ENCODE measurements at places on chromosomes 2 and 18.

DNA sequence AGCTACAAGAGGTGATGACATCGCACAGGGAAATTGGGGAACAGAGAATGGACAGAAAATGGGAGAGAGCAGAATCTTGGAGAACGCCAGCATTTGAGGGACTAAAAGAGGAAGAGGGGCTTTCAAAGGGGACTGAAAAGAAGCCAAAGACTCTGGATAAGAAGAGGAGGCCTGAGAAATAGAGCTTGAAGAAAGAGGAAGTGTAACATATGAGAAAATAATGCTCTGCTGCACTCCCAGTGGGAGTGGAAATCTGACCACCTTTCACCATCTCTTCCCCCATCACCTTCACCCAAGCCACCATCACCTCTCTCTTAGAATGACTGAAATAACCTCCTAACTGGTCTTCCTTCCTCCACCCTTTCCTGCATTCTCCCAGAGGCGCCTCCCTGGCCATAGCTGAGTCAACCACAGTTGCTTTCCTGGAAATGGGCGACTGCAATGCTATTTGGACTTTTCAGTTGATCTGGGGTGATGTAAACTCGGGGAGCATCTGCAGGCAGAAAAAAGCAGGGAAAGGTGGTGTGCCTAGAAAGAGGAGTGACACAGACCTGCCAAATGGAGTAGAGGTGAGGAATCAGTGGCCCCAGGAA lies 16.8 kb downstream of the CXCR1 start:
- DNase-seq = no peak

GRCh38 chr18:79506191-79507075 lies 110.7 kb downstream of the NFATC1 start:
- no peak for DNase-seq

DNA sequence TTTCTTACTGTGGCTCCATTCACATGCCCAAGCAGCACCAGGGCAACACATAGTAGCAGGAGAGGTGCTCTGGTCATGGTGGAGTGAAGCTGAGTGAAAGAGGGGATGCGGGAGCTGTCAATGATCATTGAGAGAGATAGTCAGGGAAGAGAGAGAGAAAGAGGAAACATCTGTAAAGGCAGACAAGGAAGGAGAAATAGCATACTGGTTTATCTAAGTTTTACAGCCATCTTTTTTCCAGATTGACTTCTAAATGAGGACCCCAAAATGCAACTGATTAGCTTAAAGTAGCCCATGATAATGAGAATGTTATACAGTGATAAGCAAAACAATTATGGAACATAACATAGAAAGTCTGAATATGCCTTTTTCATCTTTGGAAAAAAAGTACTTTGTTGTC lies at the start of gene C2orf66:
Gene C2orf66 (minus strand): TSS at position 96 of the 400 bp plus-strand sequence. CDS start 19 bp downstream, at position 77.
- no peak for DNase-seq

DNA sequence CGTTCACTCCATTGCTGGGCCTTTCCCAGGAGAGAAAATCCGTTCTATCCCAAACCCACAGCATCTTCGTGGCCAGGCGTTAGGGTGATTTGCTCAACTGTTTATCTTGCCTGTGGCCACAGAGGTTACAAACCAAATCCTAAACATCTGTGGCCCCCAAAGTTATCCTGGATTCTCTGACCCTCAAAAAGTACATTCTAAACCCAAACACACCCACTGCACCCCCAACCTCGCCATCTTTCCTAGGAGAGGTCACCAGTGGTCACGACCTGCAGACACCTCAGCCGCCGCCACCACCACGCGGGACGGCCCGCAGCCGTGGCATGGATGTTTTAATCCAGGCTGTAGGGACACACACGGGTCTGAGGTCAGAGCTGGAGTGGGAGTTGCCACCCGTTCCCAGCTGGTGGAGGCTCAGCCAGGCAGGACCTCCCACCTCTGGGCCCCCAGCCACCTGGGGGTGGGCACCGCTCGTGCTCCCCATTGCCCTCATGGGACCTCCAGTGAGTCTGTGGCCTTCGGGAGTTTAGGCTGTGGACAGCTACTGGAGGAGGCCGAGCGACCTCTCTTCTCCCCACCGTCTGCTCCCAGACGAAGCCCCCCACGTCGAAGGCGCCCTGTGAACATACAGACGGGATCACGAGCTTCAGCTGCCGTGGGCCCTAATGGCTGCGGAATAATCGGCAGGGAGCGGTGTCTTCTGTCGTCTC lies 72.0 kb downstream of the KCNG2 start:
- DNase-seq = no peak

GRCh38 chr2:145652036-145652435 lies 1132.1 kb upstream of the ZEB2 start:
- no peak for DNase-seq

GRCh38 chr2:235820571-235820970 lies 326.7 kb downstream of the AGAP1 start:
- no peak for DNase-seq

DNA sequence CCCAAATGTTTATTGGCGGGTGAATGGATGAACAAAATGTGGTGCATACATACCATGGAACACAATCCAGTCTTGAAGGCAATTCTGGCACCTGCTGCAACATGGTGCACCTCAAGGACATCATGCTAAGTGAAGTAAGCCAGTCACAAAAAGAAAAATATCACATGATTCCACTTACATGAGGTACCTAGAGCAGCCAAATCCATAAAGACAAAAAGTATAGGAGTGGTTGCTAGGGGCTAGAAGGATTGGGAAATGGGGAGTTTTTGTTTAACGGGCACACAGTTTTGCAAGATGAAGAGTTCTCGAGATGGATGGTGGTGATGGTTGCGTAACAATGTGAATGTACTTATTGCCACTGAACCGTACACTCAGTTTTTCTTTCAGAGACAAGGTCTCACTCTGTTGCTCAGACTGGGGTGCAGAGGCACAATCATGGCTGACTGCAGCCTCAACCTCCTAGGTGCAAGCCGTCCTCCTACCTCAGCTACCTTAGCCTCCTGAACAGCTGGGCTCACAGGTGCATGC lies 90.9 kb upstream of the CERS6 start:
- DNase-seq = no peak

- DNase-seq = no peak
Measured at GRCh38 chr2:204049635-204050034, 113.1 kb downstream of the ICOS start.

DNA sequence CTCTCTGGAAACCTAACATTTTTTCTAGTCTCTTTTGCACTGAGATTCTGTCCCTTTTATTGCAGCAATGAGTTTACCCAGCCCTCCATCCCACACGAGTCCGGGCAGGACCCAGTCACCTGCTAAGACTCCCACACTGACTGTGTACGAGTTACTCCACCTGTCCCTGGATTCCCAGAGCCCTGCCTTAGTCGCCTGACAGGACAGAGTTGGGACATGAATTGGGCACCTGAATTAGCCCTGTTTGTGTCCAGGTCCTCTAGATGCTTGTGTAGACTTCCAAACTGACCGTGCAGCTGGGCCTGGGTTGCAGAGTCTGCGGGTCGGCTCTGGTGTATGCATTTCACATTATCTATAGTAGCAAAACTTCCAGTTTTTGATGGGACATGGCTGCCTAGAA lies 238.7 kb downstream of the VAPA start:
- no peak for DNase-seq

DNA sequence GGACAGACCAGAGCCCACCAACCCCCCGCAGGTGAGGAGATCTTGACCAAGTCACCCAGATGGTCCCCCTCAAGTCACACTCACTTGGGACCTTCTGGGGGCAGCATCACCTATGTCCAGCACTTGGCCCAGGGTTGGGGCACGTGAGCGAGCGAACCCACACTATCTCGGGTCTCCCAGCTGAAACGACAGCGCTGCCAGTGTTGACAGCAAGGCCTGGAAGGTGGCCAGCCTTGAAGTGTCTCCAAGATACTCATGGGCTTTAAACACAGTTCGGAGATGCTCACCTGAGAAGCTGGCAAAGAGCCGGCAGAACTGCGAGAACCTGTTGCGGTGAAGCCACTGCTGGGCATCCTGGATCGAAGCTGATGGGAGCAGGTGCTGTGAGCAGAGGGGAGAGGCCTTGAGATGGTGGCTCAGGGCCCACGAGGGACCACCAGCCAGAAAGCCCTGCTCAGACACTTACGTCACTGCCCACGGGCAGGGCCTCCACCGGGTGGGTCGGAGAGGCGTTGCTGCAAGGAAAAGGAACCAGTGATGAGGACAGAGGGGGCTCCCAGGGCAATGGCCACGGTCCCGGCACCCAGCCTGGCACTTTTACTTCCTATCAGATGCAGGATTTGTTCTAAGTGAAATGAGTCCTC lies 47.5 kb downstream of the TFCP2L1 start:
- DNase-seq = no peak

DNA sequence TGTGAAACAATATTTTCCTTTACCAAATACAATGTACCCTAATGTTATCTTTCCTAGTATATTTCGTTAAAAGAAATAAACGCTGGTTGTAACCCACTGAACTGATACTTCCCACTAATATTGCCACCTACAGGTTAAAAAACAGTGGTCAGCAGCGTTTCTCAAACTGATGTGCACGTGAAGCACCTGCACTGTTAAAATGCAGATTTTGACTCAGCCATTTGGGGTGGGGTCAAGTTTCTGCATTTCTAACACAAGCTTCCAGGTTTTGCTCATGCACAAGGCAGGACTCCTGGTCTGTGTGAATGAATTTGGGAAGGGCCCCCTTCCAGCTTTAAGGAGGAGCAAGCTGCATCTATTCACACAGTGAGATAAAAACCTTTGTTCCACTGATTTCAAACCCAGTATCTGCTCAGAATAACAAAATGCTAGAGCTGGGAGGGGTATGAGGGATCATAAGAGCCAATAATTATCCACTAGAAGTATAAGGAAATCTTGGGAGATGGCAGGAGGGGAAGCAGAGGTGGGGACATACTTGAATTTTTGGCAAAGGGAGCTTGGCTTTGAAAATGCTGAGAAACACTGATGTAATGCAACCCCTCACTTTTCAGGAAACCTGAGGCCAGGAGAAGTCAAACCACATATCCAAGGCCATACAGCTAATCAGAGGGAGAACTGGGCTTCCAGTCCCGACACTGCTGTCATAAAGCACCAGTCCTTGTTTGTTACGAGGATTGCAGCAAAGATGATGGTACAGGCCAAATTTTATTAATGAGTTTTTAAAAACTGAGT lies 116.2 kb downstream of the RBMS1 start:
- no peak for DNase-seq

- no peak for DNase-seq
Measured at GRCh38 chr2:133856678-133857077, 288.4 kb upstream of the NCKAP5 start.

DNA sequence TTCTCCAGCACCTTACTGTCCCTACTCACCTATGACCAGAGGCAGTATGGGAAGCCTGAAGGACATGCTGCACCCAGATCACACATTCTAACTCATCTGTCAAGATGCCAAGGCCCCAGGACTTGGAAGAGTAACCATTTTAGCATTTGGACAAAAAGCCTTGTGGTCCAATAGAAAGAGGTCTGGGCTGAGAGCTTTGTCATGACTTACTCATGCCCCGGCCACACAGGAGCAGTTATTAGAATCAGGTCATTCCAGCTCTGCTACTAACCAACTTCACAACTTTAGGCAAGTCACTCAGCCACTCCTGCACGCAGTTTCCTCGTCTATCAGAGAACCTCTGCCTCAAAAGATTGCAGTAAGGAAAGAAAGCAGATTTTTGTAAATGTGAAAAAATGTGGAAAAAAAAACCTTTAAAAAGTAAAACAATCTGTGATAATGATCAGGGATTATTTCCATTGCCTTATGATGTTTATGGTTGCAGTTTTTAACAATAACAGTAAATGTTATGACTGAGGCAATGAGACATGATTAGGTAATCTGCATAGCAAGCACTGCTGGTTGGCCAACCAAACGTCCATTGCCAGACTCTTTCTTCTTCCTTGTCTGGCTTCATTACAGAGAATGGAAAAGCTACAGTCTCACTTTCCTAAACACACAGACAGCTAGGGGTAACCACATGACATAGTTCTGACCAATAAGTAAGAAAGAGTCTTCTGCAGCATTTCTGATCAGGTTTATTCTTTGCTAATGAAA lies 255.4 kb upstream of the CHAC2 start:
- no peak for DNase-seq

- no peak for DNase-seq
Measured at GRCh38 chr18:23380001-23380550, 73.0 kb upstream of the RIOK3 start.

DNA sequence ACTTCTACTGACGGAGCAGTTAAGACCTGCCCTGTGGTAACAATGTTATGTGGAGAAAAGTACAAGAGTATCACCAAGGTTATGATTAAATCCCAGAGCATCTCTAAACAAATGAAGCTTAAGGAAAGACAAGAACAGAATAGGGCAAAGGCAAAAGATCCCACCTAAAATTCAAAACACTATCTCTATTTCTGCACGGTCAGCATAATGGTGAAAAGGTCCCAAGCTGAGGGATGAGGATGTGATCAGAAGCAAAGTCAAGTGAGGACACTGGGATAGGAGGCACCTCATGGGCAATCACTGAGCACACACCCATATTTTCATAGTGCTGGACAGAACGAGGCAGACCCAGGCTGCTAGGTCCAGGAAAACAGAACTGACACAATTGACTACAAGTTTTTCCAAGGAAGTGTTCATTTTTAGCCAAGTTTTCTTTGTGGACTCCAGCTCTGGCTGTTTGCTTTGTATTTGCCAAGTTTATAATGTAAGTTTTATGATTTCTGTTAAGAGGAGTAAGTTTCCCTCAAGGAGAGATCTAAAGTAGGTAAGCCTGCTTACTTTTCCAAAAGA lies 77.8 kb downstream of the NCKAP5 start:
- no peak for DNase-seq

DNA sequence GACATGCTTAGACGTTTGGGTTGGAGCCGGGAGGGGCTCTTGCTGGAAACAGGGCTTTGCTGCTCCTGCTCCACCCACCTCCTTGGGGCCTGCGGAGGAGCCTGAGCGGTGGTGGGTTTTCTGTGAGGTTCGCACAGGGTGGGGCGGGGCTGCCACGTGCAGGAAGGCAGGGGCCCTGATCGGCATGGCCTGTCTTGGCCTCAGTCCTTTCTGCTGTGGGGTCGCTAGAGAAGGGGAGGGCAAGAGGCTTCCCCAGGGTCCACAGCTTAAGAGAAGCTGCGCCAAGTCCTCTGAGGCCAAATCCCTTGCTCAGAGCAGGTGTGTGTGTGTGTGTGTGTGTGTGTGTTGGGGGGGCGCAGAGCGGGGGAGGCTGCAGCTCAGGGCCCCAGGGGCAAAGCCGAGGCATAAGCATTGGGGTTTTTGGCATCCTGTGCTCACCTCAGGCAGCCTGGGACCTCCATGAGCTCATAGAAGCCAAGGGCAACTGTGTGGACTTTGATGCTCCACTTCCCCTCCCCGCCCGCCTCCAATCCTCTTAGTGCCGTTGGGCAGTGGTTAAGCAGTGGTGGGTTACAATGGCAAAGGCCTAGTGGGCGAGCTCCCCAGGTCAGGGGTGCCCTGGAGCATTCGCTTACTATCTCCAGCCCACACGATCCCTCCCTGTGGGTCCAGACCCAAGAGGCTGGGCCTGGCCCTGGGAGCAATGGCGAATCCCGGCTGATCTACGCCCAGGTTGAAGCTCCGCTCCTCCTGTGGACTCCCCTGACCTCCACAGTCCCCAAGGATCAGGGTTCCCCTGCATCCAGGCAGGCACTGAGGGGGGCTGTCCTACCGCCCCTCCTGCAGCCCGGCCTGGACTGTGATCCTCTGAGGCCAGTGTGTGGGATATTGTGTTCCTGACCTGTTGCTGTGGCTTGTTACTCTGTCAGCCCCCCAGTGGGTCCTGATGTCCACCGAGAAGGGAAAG lies 28.9 kb downstream of the TOGARAM2 start:
- DNase-seq = no peak

Data from NCI-H2107 (cell line).